ENCODE measurements at places on chromosomes 16 and 17.

GRCh38 chr16:57489229-57489628, 2.9 kb upstream of the DOK4 start:
- DNase-seq: no peak

- peak; percentile 22 for DNase-seq
These were observed 516 bp downstream of the CPNE2 start for GRCh38 chr16:57092786-57093411.

DNA sequence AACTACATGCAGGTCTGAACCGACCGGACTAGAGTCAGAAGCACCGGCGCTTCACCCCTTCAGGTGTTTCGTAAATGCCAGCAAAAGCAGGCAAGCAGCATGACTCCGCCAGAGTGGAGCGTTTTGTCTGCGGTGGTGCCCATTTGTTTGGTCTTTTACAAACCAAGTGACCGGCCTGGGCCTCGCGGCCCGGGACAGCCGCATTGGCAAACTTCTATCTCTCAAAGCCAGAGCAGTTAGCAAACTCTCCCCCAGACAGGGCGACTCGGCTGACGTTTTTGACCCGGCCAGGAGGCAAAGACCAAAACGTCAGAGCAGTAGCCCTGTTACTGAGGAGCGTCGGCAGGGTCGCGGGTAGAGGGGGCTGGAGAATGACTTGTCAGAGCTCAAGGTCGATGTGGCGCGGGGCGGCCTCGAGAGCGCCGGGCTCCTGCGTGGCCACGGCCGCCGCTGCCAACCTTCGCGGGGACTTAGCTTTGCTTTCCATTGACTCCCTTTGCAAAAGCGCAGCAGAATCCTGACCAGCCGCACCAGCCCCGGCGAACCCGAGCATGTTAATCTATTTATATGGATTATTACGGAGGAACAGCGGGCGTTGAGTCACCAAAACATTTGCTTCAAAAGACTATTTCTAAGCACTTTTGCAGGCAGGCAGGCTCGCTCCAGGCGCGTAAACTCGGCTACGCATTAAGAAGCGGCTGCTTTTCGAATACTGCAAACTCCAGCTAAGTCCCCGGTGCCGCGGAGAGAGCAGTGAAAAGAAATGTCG, 763 bp upstream of the SOX9 start:
- no peak for DNase-seq

DNA sequence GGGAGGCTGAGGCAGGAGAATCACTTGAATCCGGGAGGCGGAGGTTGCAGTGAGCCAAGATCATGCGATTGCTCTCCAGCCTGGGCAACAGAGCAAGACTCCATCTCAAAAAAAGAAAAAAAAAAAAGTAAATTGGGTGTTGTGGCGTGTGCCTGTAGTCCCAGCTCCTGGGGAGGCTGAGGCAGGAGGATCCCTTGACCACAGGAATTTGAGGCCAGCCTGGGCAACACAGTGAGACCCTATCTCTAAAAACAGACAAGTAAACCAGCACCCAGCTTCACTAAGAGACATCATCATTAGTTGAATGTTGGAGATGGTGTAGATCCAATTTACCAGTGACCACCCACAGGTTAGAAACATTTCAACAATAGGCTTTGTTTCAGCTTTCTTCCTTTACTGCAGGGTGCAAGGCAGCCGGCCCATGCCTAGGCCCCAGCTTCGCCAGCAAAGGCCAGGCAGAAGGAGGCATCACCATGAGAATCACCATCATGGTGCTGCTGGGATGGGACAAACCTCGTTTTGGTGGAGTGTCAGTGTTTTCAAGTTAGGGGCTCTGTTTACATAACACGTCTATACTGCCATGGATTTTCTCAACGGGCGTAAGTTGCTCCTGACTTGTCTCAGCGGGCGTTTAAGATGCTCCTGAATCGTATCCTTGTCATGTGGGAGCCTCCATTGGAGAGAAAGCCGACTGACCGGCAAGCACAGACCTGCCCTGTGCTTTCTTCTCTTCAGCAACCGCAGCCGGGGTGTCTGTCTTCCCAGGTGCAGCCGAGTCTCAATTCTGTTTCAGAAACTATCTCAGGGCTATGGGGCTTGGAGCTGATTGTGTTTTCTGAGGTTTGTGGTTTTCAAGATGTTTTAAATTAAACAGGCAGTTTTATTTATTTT, 7.3 kb downstream of the TCF25 start:
- DNase-seq: no peak

DNA sequence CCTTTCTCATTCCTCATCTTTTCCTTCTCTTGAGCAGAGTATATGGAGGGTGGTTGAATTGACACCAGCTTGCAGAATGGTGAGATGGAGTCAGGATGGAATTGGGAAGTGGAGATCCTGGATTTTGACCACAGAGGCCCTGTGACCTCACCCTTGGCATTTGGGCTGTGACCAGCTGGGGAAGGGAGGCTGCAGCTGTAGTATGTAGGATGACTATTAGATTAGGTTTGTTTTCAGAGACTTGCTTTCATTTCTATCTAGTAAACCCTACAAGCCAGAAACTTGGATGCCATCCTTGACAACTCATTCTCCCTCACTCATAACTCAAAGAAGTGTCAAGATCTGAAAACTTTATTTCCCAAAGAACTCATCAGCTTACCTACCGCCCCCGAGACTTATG, 5.9 kb downstream of the GNGT2 start:
- DNase-seq: no peak

DNA sequence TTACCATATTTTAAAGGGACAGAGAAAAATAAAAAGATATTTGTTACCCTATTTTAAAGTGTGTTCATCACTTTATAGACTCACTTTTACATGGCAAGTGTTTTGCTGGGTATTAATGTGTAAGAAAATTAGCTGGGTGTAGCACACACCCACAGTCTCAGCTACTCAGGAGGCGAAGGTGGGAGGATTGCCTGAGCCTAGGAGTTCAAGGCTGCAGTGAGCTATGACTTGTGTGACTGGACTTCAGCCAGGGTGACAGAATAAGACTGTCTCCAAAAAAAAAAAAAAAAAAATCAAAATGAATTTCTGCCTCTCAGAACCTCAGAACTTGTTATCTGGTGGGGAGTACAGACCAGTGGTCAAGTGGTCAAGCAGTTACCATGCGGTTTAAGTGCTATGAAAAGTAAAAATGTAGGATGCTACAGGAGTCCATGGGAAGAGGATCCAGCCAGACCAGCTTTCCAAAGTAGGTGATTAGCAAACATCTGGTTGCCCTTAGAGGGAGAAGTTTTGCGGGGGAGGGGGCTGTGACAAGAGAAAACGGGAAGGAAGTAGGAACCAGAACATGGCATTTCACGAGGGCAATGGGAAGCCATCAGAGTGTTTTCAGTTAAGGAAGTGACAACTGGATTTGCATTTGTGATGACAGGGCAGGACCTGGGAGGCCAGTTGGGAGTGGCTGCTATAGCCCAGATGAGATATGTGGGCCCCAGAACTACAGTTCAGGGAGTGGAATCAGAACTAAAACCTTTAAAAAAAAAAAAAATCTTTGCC, 13.9 kb downstream of the CNEP1R1 start:
- DNase-seq: no peak

GRCh38 chr17:79794659-79795511, 2.0 kb downstream of the CBX8 start:
- no peak for DNase-seq

- DNase-seq: no peak
These were observed at the start of gene CCL22 for GRCh38 chr16:57358527-57359095. Gene CCL22, plus strand, starts transcription at chr16:57358783. Its CDS starts 34 bp downstream, at chr16:57358817.

DNA sequence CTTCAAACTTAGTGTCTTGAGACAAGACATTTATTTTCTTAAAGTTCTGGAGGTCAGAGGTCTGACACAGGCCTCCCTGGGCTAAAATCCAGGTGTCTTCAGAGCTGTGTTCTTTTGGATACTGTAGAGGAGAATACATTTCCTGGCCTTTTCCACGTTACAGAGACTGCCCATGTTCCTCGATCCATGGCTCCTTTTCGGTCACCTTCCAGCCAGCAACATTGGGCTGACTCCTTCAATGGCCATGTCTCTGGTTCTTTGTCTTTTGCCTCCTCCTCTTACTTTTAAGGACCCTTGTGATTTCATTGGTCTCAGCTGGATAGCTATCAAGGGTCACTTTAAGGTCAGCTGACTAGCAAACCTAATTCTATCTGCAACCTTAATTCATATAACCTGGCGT, 212.4 kb downstream of the WWOX start:
- no peak for DNase-seq

- peak; percentile 61 for DNase-seq
These were observed 1.7 kb upstream of the DLX3 start for GRCh38 chr17:49996495-49997300.

GRCh38 chr16:20136446-20136968, 62.8 kb upstream of the GPR139 start:
- DNase-seq: no peak

DNA sequence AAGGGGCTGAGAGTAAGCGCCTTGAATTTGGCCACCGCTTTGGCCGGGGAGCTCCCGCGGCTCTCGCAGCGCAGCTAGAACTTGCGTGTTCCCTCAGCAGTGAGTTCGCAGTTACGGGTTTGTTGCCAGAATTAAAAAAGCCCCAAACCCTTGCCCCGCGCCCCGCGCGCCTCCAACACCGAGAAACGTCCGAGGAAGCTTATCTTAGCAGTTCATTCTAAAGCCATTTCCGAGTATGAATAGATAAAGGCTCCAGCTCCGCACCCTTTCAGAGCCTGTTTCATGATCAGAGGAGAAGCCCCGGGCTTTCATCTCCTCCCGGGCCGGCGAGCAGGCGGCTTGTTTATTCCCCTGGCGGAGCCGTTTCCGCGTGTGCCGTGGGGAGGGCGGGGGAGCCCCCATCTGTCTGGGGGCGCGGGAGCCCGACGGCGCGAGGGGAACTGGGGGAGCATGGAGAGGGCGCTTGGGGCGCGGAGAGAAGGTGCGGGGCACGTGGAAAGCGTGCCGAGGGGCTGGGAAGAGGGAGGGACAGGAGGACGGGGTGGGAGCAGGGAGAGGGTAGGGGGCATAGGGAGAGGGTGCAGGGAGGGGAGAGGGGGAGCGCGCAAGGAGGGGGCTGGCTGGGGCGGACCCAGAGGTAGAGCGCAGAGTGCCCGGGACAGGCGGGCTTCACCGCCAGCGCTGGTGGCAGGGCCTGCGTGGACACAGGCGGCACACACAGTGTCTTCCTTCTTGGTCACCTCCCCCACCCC, 9.9 kb downstream of the TBX4 start:
- no peak for DNase-seq

DNA sequence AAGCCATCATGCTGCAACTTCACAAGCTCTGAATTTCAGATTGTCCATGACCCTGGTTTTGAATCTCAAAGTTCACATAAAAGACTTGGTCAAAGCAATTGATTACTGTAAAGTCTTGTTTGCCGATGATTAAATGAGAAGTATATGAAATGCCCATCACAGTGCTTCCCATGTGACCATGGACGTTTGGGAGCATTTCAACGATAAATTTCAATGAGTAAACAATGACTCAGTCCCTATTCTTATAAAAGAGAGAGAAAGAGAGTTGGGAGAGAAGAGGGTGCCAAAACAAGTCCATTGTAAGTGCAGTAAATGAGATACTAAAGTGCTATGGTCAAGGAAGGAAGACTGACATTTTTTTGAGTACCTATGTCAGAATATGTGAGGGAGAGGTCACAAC, 276.9 kb downstream of the SOX9 start:
- no peak for DNase-seq

DNA sequence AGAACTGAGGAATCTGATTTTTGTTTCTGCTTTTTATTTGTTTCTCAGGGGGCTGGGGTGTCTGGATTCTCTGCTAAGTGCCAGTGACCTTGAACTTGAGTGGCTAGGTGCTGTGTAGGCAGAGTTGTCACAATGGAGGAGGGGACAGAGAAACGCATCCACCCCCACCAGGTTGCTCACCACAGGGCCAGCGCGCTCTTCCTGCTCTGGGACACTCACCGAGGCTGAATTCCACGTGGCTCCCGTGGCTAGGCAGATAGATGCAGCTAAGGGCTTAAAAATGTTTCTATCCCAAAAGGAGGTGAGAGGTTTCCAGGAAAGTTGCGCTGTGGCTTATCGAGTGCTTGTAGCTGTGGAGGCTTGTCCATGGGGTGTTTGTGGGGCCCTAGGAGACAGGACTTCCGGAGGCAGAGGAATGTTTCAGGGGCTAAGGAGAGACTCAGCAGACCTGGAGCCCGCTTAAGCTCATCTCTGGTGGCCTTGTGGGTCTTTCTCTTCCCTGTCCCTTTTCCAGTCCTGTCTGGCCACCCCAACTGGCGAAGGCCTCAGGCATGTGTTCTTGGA, 36.8 kb downstream of the ADCY7 start:
- no peak for DNase-seq

DNA sequence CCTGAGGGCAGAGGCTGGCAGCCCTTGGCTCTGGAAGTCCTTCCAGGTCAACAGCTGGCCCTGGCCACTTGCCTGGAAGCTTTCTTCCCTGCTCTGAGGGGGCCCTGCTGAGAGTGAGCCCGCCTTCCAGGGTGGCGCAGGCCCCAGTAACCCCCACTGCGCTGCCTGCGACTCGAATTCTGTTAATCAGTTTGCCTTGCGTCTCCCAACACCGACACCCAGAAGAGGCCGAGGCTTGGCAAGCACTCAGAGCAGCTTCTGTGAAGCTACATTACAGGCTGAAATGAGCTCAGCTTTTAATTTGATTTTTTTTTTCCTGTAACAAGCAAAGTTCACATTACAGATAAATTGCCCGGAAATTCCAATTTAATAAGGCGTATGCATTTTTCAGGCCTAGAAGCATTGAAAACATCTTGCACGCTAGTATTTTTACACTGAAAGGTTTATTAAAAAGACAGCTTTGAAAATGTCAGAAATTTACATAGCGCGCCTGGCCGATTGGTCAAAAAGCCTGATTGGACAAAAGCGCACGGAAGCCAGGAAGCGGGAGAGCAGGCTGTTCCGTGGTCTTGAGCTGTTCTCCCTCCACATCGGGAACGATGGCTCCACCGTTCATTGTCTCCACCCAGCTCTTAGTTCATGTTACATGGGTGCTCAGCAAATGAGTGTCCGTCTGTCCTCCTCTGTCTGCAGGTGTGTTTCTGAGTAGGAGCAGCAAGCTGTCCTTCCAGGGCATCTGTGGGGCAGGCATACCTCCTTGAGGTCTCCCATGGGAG, 65.5 kb upstream of the HSBP1 start:
- no peak for DNase-seq

DNA sequence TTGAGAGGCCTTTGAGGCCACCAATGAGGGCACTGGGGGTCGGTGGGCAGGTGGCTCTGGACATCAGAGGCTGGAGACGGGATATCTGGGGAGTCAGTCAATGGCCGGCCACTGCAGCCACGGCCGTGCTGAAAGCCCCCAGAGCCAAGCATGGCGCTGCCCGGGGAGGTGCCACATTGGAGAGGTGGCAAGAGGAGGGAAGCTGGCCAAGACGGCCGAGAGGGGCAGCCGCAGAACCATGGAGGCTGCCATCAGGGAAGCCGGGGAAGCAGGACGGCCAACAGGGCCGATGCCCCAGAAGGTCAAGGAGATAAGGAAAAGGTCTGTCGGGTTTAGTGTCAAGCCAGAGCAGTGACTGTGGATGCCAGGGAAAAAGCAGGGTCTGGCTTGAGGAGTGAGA, 9.8 kb downstream of the RTN4RL1 start:
- DNase-seq: no peak
